ENCODE measurements at places on chromosomes 12 and 14. TPM values are rescaled to one million over a fixed set of nuclear protein-coding genes. Genes with fewer than 3 reads are reported as not detected.

Gene RNASE1
- total RNA-seq = not detected

Gene MUCL1
- not detected for total RNA-seq

Gene TAS2R43
- total RNA-seq = 1.2 TPM

Gene ABHD12B
- total RNA-seq = not detected

Gene SLC17A8
- not detected for total RNA-seq

Gene SSTR1
- total RNA-seq = not detected

Gene STAC3
- 5.7 TPM for total RNA-seq

Gene TMEM229B
- total RNA-seq = 23.3 TPM

Gene BEST3
- total RNA-seq = not detected

Gene ADCY6
- 0.32 TPM for total RNA-seq

Gene HCAR3
- 0.27 TPM for total RNA-seq

Gene CPNE6
- total RNA-seq = not detected

Gene LRTM2
- total RNA-seq = not detected

Gene CINP
- total RNA-seq = 27.4 TPM

Gene LGMN
- total RNA-seq = 5.9 TPM

Gene CCDC197
- total RNA-seq = not detected

Gene SLCO1A2
- total RNA-seq = not detected

Gene GSKIP
- total RNA-seq = 19.6 TPM

Gene TMED8
- 21.3 TPM for total RNA-seq

Gene PTPRB
- not detected for total RNA-seq

Gene DPF3
- total RNA-seq = 11.6 TPM

Gene VWF
- total RNA-seq = not detected

Gene GPR84
- 2.4 TPM for total RNA-seq

Gene SNRNP35
- total RNA-seq = 28.7 TPM

Gene TAS2R7
- not detected for total RNA-seq

Gene MYF5
- total RNA-seq = not detected

Gene BMP4
- not detected for total RNA-seq

Gene LRFN5
- not detected for total RNA-seq

Gene OSBPL8
- 113 TPM for total RNA-seq

Gene SERPINA6
- total RNA-seq = not detected

Gene KRT8
- total RNA-seq = not detected

Gene MMP14
- total RNA-seq = 3.2 TPM

Gene RNU7-1
- not detected for total RNA-seq

Gene PSMD9
- total RNA-seq = 57.9 TPM

Measured in T-helper 1 cell treated with Interleukin-12 subunit alpha and Interleukin-12 subunit beta and Interleukin-4 antibody, amounts not matched to agents 30 ng/mL and 1 ng/mL, for 36 hours (primary cell).